ENCODE measurements at places on chromosomes 6 and 20.

- no peak overlapping the region for H3K27ac ChIP-seq
- no peak overlapping the region for H3K4me3 ChIP-seq
- H3K36me3 ChIP-seq, result no peaks in the 10 kb centered on the region
- H3K4me1 ChIP-seq, result no peaks in the 10 kb centered on the region
These were observed 12.1 kb upstream of the SMOC2 start for GRCh38 chr6:168428863-168429262.

- no peaks in the 10 kb centered on the region for H3K27me3 ChIP-seq
- H3K4me1 ChIP-seq, result no peaks in the 10 kb centered on the region
- no peaks in the 10 kb centered on the region for H3K36me3 ChIP-seq
- H3K4me3 ChIP-seq, result no peak overlapping the region
- DNase-seq, result no peak
These were observed 257.4 kb downstream of the MAFB start for GRCh38 chr20:40431611-40432010.

DNA sequence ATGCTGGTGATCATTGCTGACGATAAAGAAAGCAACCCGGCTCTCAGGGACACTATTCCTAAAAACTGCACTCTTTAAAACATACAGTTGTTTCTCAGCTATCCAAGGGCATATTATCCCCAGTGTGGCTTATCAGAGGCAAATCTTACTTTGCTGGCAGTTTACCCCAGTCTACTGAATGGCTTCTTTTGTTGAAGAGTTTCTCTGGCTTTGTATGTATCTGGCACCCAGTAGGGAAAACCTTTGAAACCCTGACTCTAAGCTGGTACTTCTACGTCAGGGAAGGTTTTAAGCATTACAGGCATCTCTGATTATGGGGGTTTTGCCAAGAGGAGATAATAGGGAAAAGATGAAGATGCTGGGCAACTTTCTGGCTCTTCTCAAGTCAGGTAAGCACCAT, 637.6 kb upstream of the CHD6 start:
- H3K36me3 ChIP-seq, result no peaks in the 10 kb centered on the region
- no peak for DNase-seq
- no peaks in the 10 kb centered on the region for H3K4me1 ChIP-seq
- no peaks in the 10 kb centered on the region for H3K27me3 ChIP-seq
- no peak overlapping the region for H3K27ac ChIP-seq

DNA sequence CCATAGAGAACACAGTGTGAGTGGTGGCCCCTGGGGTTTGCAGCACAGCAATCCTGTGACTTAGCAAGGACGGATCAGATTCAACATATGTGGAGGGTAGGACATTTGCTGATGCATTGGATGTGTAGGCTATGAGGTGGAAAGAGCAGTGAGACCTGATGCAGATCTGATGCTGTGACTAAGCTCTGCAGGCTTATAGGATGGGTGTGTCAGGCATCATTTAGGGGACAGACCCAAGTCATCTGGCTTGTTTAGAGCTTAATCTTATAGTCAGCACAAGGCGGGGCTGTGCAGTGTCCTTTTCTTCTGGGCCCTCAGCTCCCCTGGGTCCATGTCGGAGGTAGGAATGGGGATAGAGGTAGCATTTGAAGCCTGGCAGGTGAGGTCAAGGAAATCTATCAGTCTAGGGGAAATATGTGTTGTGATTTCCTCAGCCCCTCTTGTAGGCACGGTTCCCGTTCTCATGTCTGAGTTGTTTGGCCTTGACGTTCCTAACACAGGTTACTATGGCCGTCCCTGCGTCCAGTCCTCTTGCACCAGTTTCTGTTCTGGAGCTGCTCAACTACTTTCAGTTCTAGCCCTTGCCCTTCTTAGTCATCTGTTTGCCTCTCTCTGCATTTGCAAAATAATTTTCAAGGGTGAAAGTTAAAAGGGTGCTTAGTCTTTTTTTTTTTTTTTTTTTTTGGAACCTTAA, 15.6 kb upstream of the MAPRE1 start:
- peaks cover 6% of the 10 kb centered on the region for H3K4me1 ChIP-seq
- H3K36me3 ChIP-seq, result peaks cover 100% of the 10 kb centered on the region
- H3K4me3 ChIP-seq, result no peak overlapping the region
- no peak overlapping the region for H3K27ac ChIP-seq

GRCh38 chr20:44796311-44796710, 14.0 kb downstream of the RIMS4 start:
- DNase-seq, result no peak
- H3K36me3 ChIP-seq, result no peaks in the 10 kb centered on the region
- H3K27ac ChIP-seq, result no peak overlapping the region
- H3K4me3 ChIP-seq, result no peak overlapping the region
- H3K4me1 ChIP-seq, result no peaks in the 10 kb centered on the region
- H3K27me3 ChIP-seq, result no peaks in the 10 kb centered on the region

GRCh38 chr6:136210398-136211165, 39.5 kb downstream of the MTFR2 start:
- no peak overlapping the region for H3K27ac ChIP-seq
- no peaks in the 10 kb centered on the region for H3K27me3 ChIP-seq
- H3K4me1 ChIP-seq, result no peaks in the 10 kb centered on the region

GRCh38 chr6:88983532-88983931, 20.1 kb upstream of the RNGTT start:
- no peak overlapping the region for H3K27ac ChIP-seq
- H3K36me3 ChIP-seq, result no peaks in the 10 kb centered on the region
- no peak for DNase-seq
- no peak overlapping the region for H3K4me3 ChIP-seq
- no peaks in the 10 kb centered on the region for H3K4me1 ChIP-seq

- peak; percentile 21 for DNase-seq
- no peaks in the 10 kb centered on the region for H3K36me3 ChIP-seq
- H3K4me3 ChIP-seq, result no peak overlapping the region
- no peaks in the 10 kb centered on the region for H3K27me3 ChIP-seq
- H3K4me1 ChIP-seq, result peaks cover 35% of the 10 kb centered on the region
- peak overlapping the region; percentile 55 for H3K27ac ChIP-seq
These were observed 323.8 kb upstream of the JARID2 start for GRCh38 chr6:14921878-14922671.

GRCh38 chr20:15818651-15819071, 754.6 kb downstream of the KIF16B start:
- H3K27me3 ChIP-seq, result no peaks in the 10 kb centered on the region
- no peaks in the 10 kb centered on the region for H3K36me3 ChIP-seq
- H3K27ac ChIP-seq, result peak overlapping the region; percentile 13
- H3K4me3 ChIP-seq, result no peak overlapping the region
- H3K4me1 ChIP-seq, result peaks cover 5% of the 10 kb centered on the region
- DNase-seq, result no peak

DNA sequence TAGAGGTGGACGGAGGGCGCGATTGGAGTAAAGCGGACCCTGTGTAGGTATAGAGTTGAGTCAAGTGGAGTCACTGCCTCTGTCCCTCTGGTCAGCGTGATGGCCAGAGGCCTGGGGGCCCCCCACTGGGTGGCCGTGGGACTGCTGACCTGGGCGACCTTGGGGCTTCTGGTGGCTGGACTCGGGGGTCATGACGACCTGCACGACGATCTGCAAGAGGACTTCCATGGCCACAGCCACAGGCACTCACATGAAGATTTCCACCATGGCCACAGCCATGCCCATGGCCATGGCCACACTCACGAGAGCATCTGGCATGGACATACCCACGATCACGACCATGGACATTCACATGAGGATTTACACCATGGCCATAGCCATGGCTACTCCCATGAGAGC, 479 bp downstream of the SLC39A7 start:
- peak overlapping the region; percentile 97 for H3K27ac ChIP-seq
- peak overlapping the region; percentile 91 for H3K4me3 ChIP-seq
- H3K4me1 ChIP-seq, result peaks cover 26% of the 10 kb centered on the region
- peaks cover 43% of the 10 kb centered on the region for H3K36me3 ChIP-seq
- DNase-seq, result no peak

DNA sequence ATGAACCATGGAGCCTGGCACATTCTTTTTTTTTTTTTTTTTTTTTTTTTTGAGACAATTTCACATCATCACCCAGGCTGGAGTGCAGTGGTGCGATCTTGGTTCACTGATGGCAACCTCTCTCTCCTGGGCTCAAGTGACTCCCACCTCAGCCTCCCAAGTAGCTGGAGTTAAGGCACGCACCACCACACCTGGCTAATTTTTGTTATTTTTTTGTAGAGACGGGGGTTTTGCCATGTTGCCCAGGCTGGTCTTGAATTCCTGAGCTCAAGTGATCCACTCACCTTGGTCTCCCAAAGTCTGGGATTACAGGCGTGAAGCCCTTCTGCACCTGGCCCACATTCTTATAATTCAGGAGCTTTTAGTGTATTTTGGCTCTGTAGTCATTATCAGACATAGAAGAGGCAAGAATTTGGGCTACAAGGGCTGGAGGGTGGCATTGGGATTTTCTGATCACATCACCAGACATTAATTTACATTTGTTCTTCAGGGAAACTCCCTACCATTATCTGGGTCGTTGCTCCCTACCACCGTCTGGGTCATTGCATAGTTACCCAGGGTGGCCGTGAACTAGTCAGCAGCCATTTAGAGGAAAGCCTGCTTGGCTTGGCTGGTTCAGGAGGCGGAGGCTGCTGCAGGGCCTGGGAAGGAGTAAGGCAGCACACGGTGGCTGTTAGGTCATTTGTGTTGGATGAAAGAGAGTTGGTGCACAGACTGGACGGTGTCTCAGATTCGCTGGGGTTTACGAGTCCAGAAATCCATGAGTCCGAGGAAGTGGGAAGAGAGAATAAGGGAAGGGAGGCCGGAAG, 17.6 kb downstream of the ARID1B start:
- H3K27ac ChIP-seq, result no peak overlapping the region
- no peak for DNase-seq
- no peaks in the 10 kb centered on the region for H3K27me3 ChIP-seq
- no peak overlapping the region for H3K4me3 ChIP-seq
- no peaks in the 10 kb centered on the region for H3K36me3 ChIP-seq
- peaks cover 16% of the 10 kb centered on the region for H3K4me1 ChIP-seq

DNA sequence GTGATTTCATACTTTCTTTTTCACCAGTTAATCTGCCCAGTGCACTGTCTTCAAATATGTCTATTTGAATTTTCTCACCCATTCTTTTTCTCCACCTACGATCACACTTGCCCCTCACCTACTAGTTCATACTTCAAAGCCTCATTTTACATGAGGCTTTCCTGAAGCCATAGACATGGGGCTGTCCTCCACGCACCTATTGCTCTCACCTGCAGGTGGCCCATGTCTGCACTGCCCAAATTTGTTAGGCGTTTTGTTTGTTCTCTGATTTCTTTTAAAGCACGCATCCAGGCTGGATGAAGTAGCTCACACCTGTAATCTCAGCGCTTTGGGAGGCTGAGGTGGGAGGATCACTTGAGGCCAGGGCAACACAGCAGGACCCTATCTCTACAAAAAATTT, 106.8 kb upstream of the RIPOR2 start:
- no peak for DNase-seq
- no peak overlapping the region for H3K27ac ChIP-seq
- no peaks in the 10 kb centered on the region for H3K27me3 ChIP-seq
- H3K36me3 ChIP-seq, result no peaks in the 10 kb centered on the region
- peaks cover 5% of the 10 kb centered on the region for H3K4me1 ChIP-seq

- H3K27me3 ChIP-seq, result no peaks in the 10 kb centered on the region
- no peak overlapping the region for H3K27ac ChIP-seq
- no peak overlapping the region for H3K4me3 ChIP-seq
- peaks cover 2% of the 10 kb centered on the region for H3K4me1 ChIP-seq
These were observed 61.1 kb upstream of the SLC22A16 start for GRCh38 chr6:110537208-110538123.

- no peaks in the 10 kb centered on the region for H3K4me1 ChIP-seq
- DNase-seq, result no peak
- H3K27me3 ChIP-seq, result no peaks in the 10 kb centered on the region
- H3K4me3 ChIP-seq, result no peak overlapping the region
These were observed 147.5 kb upstream of the PLN start for GRCh38 chr6:118400582-118400981.

GRCh38 chr20:51985013-51985415, 182.7 kb upstream of the SALL4 start:
- DNase-seq, result no peak
- no peaks in the 10 kb centered on the region for H3K36me3 ChIP-seq
- H3K4me3 ChIP-seq, result no peak overlapping the region
- H3K27me3 ChIP-seq, result no peaks in the 10 kb centered on the region
- H3K4me1 ChIP-seq, result peaks cover 4% of the 10 kb centered on the region

GRCh38 chr6:135304883-135305282, 123.8 kb downstream of the MYB start:
- DNase-seq, result no peak
- no peaks in the 10 kb centered on the region for H3K36me3 ChIP-seq
- no peak overlapping the region for H3K4me3 ChIP-seq
- H3K27me3 ChIP-seq, result no peaks in the 10 kb centered on the region
- H3K27ac ChIP-seq, result no peak overlapping the region

DNA sequence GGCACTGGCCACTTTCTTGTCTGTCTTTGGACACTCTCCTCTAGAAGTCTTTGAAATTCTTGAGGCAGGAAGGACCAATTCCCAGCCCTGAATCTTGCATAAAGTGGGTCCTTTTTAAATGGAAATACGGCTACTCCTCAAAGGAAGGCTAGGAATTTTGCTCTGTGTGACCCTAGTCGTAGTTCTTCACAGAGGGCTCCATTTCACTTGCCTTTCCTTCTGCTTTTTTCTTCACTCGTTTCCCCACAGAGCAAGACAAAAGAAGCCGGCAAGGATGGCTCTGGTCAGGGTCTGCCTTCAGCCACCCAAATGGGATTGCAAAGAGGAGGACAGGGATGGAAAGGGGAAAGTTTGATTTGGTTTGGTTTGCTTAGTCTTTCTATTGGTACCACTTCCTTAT, 25.8 kb downstream of the HLA-E start:
- no peak overlapping the region for H3K4me3 ChIP-seq
- no peaks in the 10 kb centered on the region for H3K36me3 ChIP-seq
- H3K4me1 ChIP-seq, result peaks cover 5% of the 10 kb centered on the region
- no peaks in the 10 kb centered on the region for H3K27me3 ChIP-seq
- DNase-seq, result no peak

DNA sequence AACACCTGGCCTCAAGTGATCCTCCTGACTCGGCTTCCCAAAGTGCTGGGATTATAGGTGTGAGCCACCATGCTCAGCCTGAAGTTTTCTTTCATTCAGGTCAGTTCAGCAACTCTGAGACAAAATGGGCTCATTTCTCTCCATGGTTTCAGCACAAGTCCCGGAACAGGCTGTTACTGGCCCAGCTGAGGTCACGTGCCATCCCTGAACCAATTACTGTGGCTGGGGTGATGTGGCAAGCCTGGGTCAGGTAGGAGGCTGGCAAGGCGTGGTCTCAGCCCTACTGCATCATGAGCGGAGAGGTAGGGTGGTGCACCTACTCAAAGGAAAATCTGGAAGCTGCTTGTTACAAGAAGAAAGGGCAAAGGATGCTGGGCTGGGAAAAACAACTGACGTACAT, 326.4 kb downstream of the KIF16B start:
- DNase-seq, result no peak
- peaks cover 2% of the 10 kb centered on the region for H3K4me1 ChIP-seq
- H3K27ac ChIP-seq, result no peak overlapping the region

- no peaks in the 10 kb centered on the region for H3K36me3 ChIP-seq
- DNase-seq, result no peak
- H3K27me3 ChIP-seq, result peaks cover 6% of the 10 kb centered on the region
- no peak overlapping the region for H3K4me3 ChIP-seq
These were observed 12.0 kb upstream of the GATA5 start for GRCh38 chr20:62487561-62488354.

Data from neuronal stem cell (in vitro differentiated cells).